ENCODE measurements at places on chromosomes 6 and 20. TPM values are rescaled to one million over a fixed set of nuclear protein-coding genes. Genes with fewer than 3 reads are reported as not detected.
A peak's percentile ranks its signal among the peaks of the same experiment; 100 is the strongest.

DNA sequence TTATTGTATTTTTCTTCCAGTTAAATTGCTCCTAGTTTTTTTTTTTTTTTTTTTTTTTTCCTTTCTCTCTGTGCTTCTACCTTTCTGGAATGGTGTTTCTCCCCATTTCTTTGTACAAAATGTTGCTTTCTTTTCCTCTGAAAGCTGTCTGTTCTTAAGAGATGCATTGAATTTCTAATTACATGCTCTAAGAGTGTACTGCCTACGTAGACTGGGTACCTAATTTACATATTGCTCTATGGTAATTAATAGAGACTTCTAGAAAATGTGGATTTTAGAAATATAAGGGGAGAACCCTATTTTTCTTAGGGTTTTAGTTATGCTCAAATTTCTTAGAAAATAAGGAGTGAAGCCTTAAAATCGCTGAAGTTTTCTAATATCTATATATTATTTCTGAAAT, 13.8 kb downstream of the KCNQ5 start:
- no peak for DNase-seq

- DNase-seq = no peak
These were observed 338.0 kb upstream of the PTCHD4 start for GRCh38 chr6:48449002-48449401.

Gene LAMP5
- 0.98 TPM for total RNA-seq

DNA sequence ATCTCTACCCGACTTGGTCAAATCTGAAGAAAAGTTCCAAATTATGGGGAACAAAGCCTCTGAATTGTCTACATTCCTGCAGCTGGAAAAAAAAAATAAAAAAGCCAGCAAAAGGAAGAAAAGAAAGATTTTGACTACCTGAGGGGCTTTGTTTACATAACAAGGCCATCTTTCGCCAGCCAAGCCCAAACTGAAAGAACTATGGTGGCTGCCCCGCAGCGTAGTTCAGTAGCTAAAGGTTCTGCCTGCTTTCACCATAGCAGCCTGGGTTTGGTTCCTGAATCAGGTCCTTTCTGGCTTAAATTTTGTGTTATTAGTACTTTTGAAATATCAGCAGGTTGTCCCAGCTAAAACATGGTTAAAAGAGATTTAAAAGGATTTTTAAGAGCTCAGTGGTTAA, 35.4 kb downstream of the ZNF133 start:
- DNase-seq = no peak

GRCh38 chr6:45930420-45931040, 85.1 kb downstream of the CLIC5 start:
- peak; percentile 72 for DNase-seq

GRCh38 chr6:19157486-19157885, 679.7 kb upstream of the ID4 start:
- DNase-seq = no peak

DNA sequence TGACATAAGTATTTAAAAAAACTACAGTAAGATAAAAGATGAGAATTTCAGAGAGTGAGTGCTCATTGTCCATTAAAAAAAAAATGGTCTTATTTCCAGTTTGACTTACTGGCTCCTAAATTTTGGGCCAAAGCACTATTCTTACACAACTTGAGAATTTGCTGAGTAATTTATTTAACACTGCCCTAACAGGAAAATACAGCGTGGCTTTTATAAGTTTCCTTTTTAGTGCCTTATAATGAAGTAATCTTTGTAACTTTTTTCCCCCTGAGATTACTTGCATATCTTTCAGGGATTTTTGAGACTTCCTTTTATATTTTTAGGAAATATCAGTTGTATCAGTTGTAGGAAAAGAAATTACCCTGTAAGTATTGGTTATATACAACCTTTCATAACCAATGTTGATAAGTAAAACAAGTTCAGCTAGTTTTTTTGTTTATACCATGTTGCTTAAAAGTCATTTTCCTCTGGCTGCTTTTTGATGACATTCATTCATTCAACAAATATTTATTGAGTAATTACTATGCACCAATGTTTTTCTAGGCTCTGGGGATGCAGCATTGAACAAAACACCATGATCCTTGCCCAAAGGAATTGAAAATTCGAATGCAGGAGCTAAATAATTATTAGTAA, 106.4 kb upstream of the SGK1 start:
- no peak for DNase-seq

- DNase-seq = no peak
These were observed 31.1 kb upstream of the C6orf118 start for GRCh38 chr6:165340532-165340931.

DNA sequence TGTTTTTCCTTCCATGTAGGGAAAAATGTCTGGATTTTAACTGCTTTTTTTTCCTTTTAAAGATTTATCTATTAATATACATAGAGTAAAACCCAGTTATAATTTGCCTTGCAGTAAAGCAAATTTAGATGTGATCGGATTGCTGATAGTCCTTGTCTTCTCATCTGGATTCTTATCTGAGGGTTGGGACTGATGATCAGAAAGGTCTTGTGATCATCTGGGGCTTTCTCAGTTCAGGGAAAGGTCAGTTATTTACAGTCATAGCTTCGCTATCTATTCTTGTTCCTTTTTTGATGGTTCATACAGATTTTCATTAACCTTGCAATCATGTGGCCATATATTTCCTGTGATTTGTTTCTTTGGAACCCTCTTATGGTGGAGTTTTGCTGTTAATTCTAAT, 63.8 kb upstream of the CLDN20 start:
- no peak for DNase-seq

DNA sequence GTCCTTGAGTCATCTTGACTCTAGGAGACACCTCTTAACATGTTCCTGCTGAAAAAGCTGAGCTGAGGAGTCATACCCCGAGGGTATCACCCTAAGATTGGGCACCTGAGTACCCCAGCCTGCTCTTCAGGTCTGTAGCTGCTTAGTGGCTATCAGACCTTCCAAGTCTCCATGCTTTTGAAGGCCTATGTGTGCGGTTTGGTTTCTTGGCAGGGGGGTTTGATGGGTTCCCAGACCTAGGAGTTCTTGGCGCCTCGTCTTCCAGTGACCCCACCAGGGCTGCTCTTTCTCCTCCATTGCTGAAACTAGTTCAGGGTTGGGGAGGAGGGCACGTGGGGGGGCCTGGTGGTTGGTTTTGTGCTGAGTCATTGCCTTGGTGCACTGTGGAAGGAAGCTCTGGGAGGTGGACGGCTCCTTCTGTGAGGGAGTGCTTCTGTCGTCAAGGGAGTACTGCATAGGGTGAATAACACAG, 20.1 kb downstream of the IGF2R start:
- no peak for DNase-seq

DNA sequence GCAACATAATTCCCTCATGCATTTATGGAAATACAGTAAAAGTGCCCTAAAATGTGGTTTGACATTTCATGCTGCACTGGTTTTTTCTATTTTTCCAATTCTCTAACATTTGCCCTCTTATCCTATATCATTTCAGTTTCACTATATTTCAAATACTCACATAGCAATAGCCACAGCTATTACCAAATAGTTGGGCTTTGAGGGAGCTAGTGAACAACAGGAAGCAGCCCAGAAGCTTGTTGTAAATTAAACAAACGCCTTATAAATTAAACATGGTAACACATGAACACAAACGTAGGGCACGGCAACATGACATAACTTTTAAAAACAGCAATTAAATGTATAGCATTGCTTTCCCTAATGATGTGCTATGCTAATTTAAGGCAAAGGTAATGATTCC, 469.0 kb downstream of the CDC5L start:
- no peak for DNase-seq

DNA sequence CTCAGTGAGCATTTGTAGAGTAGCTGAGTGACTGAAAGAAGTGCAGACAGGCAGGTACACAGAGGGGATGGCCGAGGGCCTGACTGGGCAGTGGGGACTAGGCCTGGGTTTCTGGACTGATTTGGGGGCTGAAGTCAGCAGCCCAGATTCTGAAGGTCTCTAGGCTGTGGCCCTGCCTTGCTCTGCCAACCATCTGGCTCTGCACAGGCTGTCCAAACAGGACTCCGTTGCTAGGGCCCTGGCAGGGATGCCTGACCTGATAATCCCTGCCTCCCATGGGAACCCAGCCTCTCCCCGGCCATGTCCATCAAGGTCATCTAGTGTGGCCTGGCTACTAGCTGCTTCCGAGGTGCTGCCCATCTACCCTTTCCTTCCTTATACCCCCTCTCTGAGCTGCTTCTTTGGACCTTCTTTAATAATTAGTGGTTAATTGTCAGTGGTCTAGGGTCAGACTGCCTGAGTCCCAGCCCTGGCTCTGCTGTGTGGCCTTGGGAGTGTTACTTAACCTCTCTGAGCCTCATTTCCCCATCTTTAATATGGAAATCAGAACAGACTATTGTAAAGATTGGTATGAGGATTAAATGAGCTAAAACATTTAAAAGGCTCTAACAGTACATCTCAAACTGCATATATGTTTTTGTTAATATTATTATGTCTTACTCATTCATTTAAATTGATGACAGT, 137.9 kb downstream of the VEGFA start:
- DNase-seq = no peak

DNA sequence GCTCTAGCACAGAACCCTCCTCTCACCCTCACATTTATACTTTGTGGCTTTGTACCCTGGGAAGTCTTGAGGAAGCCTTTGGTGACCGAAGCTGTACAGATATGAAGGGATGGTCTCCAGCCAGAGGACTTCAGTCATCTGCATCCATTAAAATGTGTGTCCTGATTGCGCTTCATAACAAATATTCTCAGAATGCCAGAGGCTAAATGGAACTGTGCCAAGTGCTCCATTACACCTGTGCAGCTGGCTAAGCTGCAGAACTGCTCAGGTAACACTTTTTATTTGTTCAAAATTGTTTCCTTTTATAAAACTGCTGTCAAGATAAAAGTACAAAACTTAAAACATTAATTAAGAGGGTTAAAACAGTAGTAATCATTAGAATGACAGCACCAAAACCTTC, 22.3 kb downstream of the TPBG start:
- no peak for DNase-seq

Gene PRR3
- 41.5 TPM for total RNA-seq

GRCh38 chr20:2358006-2358405, 22.7 kb upstream of the TGM6 start:
- DNase-seq = no peak

- DNase-seq = no peak
These were observed 6.6 kb upstream of the GFRA4 start for GRCh38 chr20:3669710-3670367.

DNA sequence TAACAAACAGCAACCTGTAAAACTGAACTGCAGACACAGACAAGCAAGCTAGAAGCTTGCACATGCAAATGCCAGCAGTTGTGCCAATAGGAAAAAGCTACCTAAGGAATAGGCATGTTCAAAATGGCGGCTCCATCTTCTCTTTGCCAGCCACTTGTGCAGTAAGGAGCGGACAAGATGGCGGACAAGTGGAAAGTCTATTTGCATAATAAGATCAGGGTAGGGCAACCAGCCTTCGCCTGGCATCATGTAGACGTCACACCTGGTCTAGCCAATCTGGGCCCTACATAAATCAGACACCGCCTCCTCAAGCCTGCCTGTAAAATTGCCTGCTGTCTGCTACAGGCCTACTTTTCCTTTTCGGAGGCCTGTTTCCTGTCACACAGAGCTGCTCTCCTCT, 18.0 kb downstream of the C6orf52 start:
- DNase-seq = no peak

Gene RAD21L1
- not detected for total RNA-seq

GRCh38 chr6:104531646-104532045, 328.1 kb downstream of the HACE1 start:
- no peak for DNase-seq

- no peak for DNase-seq
These were observed 23.8 kb downstream of the DCBLD1 start for GRCh38 chr6:117506180-117506835.

DNA sequence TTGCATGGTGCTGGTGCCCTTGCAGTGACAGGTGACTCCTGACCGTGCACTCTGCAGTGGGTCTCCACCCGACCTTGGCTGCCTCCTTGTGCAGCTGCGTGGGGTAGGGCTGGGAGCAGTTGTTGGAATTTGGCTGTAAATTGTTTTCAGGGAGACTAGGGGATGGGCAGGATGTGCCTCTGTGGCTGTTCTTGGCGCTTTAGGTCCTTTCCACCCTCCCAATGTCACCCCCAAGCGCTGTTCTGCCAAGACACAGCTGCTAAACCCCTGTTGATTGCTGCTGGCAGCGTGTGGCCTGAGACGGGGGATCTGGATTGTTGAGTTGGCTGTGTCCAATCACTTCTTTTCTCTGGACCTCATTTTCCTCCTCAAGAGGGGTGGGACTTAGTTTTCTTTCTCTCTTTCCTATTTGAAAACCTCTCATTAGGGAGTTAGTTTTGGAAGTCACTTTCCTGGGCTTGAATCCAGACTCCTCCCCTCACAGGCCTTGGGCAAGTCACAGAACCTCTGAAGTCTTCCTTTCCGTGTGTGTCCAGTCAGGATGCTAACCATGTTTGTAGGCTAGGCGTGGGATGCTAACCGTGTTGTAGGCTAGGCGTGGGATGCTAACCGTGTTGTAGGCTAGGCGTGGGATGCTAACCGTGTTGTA, 8.5 kb downstream of the IGF2R start:
- DNase-seq = no peak

Gene GMDS
- total RNA-seq = 16.1 TPM

Gene HLA-DOB
- total RNA-seq = 0.28 TPM

Gene HFE
- total RNA-seq = 2.4 TPM

DNA sequence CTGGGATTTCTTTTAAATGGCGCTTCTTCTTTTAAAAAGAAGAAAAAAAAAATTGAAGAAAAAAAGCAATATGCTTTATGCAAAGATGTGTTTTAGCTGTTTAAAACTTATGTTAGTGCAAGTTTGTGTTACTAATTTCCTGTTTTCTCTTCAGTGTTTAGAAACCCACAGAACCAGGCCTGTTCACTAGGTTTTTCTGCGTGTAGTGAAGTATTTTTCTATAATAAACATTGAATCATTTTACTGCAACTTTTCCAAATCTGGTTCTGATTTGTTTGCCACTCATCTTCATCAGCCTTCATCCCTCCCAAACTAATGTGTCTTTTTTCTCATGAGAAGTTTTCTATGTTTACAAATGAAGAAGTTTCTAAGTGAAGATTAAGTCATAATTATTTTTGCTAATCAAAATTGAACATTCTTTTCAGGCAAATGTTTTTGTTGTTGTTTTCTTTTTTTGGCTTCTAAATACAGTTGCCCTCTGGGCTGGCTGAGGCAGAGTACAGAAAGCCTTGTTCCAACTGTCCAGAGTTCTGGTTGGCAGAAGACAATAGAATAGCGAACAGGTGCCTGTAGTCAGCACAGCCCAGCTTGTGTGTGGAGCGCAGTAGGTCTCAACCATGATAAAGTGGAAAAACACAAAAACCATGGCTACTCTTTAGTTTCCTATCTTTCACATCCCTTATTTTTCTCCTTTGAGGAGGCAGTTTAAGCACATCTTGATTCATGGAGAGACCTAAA, 14.5 kb downstream of the ZNF76 start:
- no peak for DNase-seq

- no peak for DNase-seq
These were observed 425.3 kb upstream of the BTBD3 start for GRCh38 chr20:11492386-11492785.

Data from neural crest cell (in vitro differentiated cells).